Stimulated activated CD4-positive, alpha-beta T cell treated with anti-CD3 and anti-CD28 coated beads, Interleukin-1b, Interleukin-23, amount 100 ng/mL, for 4 hours (primary cell): ENCODE measurements at places on chromosomes 1 and 21.
A peak's percentile ranks its signal among the peaks of the same experiment; 100 is the strongest.

DNA sequence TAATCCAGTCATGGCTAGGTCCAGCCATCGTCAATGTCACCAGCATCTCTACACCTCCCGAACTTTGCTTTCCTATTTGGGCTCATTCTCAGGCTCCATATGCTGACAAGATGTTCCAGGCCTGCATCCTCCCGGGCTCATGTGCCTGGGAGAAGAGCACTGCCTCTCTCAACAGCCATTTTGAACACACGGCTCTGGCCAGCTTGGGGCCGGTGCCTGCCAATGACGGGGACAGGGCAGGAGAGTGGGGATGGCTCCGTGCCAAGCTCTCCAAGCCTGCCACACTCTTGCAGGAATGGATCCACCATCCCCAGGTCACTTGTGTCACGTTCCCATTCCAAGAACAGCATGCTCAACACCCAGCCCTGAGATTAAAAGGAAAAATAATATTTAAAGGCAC lies 61.4 kb upstream of the PAX7 start:
- DNase-seq = no peak

DNA sequence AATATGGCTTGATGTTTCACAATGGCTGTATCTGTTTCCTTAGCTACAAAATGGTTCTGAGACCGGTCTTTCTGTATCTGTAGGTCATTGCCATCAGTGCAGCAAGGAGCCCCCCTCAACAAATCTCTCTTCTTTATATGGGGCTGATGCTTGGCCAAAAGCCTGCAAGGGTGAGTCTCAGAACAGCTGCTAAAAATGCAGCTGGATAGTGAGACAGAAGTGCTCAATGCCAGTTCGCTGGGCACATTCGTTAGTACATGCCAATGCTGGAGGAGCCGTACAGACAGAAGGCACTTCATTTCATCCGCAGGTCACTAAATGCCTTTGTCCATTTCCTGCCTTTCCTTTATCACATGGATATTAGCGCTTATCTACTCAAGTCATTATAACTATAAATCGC lies 67.3 kb downstream of the RUNX1 start:
- DNase-seq = no peak

- no peak for DNase-seq
Observed at GRCh38 chr21:28489162-28489561, 503.5 kb downstream of the LTN1 start.

GRCh38 chr1:154157520-154158306 lies 2.8 kb upstream of the NUP210L start:
- DNase-seq = peak; percentile 65

GRCh38 chr1:58324558-58324957 lies 222.0 kb downstream of the OMA1 start:
- DNase-seq = no peak

DNA sequence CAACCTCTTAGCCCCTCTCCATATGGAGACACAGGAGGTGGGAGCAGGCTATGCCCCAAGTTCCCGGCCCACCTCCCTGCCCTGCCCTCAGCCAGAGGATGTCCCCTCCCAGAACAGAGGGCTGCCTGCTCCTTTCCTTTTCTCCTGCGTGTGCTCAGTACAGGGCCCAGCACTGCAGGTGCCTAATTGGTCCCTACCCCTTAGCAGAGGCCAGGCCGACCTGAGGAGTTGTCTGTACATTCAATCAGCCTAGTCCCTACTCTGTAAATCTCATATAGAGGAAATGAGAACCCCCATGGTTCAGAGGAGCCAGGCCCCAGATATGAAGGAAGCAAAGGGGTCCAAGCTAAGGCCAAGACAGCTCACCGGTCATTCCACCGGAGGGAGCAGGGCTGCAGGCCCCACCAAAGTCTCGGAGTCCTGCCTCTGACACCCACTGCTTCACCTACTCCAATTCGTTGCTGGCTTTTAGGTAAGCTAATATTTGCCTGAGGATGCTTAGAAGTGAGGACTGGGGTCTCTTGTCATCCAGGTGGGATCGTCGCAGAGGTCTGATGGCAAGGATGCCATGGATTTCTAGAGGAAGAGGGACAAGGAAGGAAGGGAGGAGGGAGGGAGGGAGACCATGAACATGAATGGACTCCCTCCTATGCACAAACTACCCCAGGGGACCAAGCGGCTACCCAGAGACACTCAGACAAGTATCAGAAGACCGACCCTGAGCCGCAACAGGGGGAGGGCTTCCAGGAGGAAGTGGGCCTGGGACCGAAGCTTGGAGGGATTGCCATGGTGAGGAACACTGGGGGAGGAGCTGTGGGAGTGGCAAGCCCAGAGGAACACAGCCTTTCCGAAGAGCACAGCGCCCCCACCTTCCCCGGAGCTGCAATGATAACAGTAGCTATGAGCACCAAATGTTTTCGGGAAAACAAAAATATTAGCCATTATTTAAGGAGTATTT lies 30.4 kb upstream of the FOXO6 start:
- no peak for DNase-seq

DNA sequence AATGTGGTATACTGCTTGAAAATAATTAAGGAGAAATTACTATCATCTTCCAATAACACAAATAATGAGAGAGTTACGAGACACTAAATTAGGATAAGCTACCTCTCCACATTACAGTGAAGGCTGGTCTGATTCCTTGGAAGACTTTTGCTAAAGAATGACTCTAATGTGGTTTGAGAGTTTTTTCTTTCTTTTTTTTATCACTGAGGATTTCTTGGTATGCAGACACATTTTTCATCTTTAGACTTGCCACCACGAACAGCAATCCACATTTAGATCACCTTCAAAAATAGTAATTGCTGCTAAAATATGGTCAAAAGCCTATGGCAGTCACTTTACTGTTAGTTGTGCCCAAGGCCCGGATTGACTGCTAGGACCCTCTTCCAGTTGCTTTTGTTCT lies 16.6 kb upstream of the TMEM35B start:
- no peak for DNase-seq

DNA sequence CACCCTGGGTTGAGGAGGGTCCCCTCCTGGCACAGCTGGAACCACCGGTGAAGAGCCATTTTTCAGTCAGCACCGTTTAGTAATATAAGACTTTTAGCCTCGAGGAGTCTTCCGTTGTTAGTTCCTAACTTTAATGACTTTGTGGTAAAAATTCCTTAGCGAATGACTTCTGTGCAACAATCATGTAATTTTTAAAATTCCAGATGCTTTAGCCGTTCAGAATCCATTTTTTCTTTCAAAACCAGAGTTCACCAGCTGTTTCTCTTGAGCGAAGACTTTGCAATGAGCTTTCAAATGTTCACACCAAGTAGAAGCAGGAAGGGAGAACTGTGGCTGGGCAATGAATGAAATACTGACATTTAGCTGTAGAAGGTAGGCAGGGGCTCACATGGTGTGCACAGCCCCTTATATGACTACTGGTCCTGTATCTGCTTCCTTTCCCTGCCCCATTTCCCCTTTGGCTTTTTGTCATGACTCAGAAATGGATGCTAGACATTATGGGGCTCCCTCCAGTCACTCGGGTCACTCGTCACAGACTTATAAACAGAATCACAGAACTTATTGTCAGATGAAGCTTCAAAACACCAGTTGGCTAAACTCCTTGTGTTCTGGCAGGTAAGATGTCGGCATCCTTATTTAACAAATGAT lies 4.1 kb downstream of the DISC1 start:
- no peak for DNase-seq

GRCh38 chr1:87058343-87058649 lies 143.9 kb downstream of the HS2ST1 start:
- DNase-seq = no peak

GRCh38 chr1:8122477-8123407 lies 96.6 kb upstream of the ERRFI1 start:
- DNase-seq = no peak

DNA sequence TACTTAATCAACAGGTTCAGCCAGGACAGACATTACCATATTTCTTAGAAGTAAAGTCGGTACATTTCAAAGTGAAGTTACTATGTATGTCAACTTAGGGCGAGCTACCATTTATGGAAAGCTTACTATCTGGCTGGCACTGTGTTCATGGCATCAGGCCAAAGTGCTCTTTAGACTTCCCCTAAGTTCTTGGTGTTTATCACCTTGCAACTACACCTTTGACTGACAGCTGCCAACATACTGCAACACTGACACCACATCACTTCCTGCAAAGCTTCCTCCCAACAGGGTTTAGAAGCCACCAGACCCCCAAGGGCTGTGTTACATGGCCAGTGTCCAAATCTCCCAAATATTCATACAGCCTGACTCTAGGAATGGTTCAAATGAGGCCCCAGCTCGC lies 61.0 kb downstream of the TIAM1 start:
- DNase-seq = no peak

DNA sequence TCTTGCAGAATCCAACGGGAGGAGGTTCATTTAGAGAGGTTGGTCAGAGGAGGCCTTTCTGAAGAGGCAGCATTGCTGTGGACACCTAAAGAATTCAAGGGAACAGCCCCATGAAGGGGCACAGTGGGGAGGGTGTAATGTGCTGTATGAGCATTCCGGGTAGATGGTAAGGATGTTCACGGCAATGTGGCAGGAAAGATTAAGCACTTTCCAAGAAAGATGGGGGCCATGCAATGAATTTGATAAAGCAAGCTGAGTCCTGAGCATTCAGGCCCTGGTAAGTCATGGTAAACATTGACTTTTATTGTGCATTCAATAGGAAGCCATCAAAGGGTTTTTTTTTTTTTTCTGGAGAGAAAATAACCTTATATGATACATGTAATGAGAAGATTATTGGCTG lies 166.6 kb downstream of the GREM2 start:
- no peak for DNase-seq

DNA sequence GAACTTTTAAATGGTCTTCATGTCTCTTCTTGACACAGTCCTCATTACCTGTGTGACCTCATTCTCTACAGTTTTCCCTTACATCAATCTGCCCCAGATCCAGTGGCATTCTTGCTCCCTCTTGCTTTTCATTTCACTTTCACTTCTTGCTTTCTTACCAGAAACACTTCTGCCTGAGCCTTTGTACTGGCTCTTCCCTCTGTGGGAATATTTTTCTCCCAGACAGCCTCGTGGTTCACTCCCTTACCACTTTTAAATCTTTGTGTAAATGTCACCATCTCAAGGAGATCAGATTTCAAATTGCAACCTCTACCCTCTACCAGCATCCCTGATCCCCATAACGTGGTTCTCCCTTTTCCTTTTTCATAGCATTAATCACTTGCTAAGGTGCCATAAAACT lies 73.2 kb downstream of the DISC1 start:
- DNase-seq = no peak

GRCh38 chr1:172360985-172361384 lies 59.5 kb upstream of the C1orf105 start:
- no peak for DNase-seq

- DNase-seq = no peak
Observed at GRCh38 chr1:90726425-90726985, 9.4 kb upstream of the BARHL2 start.

DNA sequence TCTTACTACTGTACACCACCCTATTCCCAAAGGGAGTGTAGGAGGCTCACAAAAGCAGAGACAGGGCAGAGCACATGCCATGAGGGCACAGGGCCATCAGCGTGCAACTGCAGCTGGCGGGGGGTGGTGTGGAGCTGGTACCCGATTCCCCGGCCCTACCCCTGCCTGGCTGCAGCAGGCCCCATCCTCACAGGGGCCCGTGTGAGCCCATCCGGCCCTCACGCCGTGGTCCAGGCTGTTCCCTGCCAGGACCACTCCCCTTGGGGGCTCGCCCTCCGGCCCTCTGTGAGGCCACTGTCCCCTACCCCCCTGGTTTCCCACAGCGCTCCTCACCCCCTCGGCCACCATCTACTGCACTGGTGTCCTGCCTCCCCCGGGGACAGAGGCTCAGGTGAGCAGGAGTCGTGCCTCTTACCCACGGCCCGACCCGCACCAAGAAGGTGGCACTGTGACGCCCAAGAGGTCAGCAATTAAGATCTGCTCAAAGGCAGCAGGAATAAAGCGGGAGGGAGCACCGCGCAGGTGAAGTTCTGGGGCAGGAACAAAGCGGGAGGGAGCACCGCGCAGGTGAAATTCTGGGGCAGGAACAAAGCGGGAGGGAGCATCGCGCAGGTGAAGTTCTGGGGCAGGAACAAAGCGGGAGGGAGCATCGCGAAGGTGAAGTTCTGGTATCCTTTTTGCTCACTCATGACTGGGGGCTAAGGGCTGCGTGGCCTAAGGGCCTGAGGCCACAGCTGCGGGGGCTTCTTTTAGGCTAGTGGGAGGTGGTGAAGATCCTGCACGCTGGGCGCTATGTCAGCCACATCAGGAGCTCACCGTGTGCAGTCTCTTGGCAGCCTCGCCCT lies 3.9 kb downstream of the POFUT2 start:
- DNase-seq = no peak

GRCh38 chr1:52579415-52579814 lies 22.8 kb upstream of the GPX7 start:
- no peak for DNase-seq

GRCh38 chr1:14403961-14404645 lies 194.4 kb upstream of the KAZN start:
- no peak for DNase-seq

DNA sequence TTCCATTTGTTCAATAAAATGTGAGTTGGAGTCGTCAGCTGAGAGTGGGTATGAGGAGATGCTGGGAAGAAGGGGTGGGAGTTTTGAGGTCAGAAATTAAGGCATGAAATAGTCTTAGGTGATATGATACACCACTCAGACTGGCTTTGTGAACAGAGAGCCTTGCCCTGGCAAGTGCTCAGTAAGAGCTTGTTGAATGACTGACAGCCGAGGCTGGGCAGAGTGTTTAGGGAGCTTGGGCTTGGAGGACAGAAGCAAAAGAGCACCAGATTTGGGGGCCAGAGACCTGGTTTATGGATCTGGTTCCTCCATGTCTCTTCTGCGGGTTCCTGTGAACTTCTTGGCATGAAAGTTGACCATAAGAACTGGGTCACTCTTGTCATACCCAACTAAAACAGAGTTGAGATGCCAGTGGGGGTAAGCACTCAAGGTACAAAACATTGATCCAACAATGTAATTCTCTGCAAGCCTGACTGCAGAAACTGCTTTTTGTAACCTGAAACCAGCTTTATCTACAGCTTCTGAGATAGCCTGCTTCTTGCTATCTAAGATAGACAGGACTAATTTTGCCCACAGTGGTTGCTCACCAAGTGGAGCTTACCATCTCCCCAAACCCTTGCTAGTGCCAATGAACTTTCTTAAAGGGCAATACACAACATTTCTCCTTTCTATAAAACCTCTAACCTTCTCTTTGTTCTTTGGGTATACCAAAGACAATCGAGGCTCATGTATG lies 126.4 kb downstream of the TENT5C start:
- DNase-seq = no peak

DNA sequence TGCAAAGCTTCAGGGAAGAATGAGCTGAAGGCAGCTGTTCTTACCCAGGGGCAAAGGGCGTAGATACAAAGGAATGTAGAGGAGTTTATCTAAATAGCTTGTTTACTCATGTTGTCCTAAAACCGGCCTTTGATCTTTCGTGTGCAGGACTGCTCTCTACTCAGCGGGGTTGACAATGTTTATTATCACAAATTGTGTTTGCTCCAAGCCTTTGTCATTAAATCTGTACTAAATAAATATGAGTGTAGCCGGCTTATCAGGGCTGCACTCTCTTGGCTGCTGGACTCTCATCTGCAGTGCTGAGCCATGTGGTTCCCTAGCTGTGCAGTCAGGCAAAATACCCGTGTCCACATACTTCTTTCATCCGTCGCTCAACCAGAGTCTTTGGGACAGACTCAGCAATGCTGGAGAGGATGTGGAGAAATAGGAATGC lies 199.0 kb downstream of the LBR start:
- DNase-seq = no peak
